ENCODE measurements at places on chromosomes 16 and 17.

DNA sequence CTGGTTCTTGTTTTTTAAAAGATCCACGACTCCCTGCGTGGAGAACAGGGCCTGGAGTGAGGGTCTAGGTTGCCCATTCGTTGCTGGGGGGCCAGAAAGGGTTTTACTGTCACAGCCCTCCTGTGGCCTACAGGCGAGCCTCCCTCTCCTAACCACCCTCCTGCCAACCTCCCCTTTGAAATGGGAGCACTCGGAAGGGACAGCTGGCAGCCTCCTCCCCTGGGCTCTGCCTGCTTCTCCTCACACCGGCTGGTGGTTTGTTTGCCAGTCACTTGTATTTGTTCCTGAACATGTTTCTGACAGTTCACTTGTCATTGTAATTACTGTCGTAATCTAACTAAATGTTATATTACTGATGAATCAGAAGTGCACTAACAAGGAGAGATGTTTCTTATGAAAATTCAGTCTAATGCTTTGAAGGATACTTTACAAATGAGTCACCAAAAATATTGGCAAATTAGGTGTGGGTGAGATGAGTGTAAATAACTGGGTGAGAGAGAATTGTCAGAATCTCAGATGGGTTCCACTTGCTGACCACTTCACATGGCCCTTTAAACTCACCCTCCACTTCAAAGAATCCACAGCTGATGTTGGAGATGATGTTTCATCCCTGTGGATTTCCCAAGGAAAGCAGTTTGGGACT, 2.7 kb upstream of the SPPL2C start:
- DNase-seq = no peak

GRCh38 chr17:49456183-49456965, 38.7 kb upstream of the NGFR start:
- DNase-seq = no peak

DNA sequence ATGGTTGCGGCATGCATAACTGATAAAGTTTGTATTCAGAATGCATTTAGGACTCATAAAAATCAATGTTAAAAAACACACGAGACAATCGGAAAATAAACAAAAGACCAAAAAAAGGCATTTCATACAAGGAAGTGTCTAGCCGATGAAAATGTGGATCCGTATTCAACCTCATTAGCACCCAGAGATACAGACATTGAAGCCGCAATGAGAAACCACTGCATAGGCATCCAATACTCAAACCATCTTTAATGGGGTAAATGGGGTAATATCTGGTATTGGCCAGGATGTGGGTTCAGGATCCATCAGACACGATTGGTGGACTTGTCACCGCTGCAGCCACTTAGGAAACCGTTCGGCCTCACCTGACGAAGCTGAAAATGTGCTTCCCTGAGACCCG, 47.4 kb upstream of the ENPP7 start:
- no peak for DNase-seq

DNA sequence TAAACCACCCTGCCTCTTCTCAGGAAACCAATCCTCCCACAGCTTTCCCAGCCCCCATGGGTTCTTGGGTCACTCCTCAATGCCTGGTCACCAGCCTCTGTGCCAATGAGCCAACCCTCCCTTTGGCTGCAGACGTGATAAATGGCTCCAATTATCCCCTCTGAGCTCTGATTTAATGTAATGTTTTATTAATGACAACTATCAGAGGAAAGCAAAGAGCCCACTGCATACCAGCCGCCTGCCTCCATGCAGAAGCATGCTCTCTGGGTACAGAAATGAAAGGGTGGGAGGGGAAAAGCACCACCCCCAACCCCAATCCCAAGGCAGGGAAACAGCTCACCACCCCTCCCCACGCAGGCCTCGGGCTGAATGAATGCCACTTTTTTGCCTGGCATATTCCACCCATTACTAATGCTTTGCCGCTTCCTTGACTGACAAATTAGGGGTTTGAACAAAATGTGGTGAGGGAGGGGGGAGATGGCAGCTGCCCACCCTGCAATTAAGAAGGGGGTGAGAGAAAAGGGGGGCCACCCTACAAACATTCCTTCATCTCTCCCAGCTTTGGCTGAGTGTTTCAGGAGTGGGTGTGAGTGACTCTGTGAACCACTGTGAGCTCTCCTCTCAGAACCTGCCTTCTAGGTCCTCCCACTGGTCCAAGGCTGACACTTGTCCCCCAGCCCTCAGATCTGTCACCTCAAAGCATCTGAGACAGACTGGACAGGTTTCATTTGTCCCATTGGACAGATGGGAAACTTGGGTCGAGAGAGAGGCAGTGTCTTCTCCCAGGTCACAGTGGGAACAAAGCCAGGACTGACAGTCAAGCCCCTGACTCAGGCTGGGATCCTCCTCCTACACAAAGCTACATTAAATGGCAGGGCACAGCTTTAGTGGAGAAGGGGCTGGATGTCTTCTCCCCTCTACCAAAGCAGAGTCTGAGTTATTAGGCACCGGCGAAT, 161.5 kb downstream of the TMEM132E start:
- DNase-seq = no peak

- DNase-seq = no peak
Measured at GRCh38 chr16:74146643-74147042, 150.0 kb upstream of the PSMD7 start.

DNA sequence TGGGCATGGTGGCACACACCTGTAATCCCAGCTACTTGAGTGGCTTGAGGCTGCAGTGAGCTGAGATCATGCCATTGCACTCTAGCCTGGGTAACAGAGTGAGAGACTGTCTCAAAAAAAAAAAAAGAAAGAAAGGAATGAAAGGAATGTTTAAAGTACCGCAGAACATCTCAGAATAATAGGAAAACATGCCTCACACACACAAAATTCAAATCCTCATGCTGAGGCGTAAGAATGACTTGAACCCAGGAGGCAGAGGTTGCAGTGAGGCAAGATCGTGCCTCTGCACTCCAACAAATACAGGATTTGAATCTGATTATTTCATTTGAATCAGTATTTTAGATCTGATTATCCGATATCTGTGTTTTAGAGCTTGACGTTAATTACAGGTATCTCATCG, 21.3 kb upstream of the GAA start:
- DNase-seq = no peak

- no peak for DNase-seq
Measured at GRCh38 chr16:47260503-47260902, 116.8 kb upstream of the NETO2 start.

All from suppressor macrophage treated with lipopolysaccharide for 1 hour (primary cell).